ENCODE measurements at places on chromosomes 12 and 14. TPM values are rescaled to one million over a fixed set of nuclear protein-coding genes. Genes with fewer than 3 reads are reported as not detected.

FAM181A gene
- total RNA-seq, result not detected

- no peak for DNase-seq
Observed at GRCh38 chr12:121092034-121092433, 40.6 kb upstream of the P2RX7 start.

DNA sequence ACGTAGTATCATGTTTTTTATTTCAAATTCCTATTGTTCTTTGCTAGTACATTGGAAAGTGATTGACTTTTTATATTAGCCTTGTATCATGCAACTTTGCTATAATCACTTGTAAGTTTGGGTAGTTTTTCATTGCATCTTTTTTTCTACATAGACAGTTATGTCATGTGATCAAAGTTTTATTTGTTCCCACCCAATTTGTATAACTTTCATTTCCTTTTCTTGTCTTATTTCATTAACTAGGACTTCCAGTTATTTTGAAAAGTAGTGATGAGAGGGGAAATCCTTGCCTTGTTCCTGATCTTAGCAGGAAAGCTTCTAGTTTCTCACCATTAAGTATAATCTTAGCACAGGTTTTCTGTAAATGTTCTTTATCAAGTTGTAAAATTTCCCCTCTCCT is 9.8 kb upstream of the KRT6A start:
- DNase-seq, result no peak

SLC2A13 gene
- 41.9 TPM for total RNA-seq

DNA sequence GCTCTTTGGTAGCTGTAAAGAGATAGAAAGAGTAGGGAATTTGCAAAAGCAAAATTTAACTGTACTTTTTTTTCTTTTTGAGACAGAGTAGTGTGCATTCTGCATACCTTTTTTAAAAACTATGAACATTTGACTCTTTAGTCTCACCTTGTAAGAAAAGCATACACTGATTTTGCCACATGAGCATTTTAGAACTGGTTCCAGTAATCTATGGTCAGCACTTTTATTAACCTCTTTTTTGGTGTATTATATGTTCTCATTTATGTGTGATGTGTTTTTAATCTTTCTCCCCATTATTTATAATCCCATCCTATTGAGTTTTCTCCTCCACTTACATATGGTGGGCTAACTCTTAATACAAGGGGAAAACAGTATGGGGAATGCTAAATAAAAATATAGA is 1111.4 kb downstream of the FLRT2 start:
- no peak for DNase-seq

GRCh38 chr12:49092086-49092815 is 2.4 kb downstream of the DHH start:
- DNase-seq, result peak; percentile 24
